ENCODE measurements at places on chromosomes 16 and 17. TPM values are rescaled to one million over a fixed set of nuclear protein-coding genes. Genes with fewer than 3 reads are reported as not detected.

DNA sequence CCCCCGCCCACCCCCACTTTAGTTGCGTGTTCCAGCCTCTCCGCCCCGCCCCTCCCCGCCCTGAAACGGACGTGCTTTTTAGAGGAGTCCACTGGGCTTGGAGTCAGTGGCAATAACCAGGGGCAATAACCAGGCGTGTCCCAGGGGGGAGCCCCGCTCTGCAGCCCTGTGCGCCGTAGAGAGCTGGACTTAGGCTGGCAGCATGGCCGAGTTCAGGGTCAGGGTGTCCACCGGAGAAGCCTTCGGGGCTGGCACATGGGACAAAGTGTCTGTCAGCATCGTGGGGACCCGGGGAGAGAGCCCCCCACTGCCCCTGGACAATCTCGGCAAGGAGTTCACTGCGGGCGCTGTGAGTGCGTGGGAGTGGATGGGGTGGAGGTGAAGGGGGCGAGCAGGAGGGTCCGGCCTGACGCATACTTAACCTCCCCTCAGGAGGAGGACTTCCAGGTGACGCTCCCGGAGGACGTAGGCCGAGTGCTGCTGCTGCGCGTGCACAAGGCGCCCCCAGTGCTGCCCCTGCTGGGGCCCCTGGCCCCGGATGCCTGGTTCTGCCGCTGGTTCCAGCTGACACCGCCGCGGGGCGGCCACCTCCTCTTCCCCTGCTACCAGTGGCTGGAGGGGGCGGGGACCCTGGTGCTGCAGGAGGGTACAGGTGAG lies at the start of gene ALOX15B:
ALOX15B (plus strand) TSS at position 106 of the 657 bp plus-strand sequence; CDS start at position 203, 97 bp downstream.
- H3K36me3 ChIP-seq: no peaks in the 10 kb centered on the region
- no peak within 1 kb of the TSS for H3K4me3 ChIP-seq
- H3K27me3 ChIP-seq: peaks cover 27% of the 10 kb centered on the region
- no peak within 1 kb of the TSS for H3K27ac ChIP-seq
- H3K4me1 ChIP-seq: no peaks in the 10 kb centered on the region

- H3K4me1 ChIP-seq: peaks cover 61% of the 10 kb centered on the region
- no peaks in the 10 kb centered on the region for H3K27me3 ChIP-seq
- no peaks in the 10 kb centered on the region for H3K36me3 ChIP-seq
- peak; percentile 90 for DNase-seq
- peak overlapping the region; percentile 90 for H3K27ac ChIP-seq
- H3K4me3 ChIP-seq: peak overlapping the region; percentile 28
Measured at GRCh38 chr17:74442670-74443515, 11.0 kb downstream of the GPRC5C start.

DNA sequence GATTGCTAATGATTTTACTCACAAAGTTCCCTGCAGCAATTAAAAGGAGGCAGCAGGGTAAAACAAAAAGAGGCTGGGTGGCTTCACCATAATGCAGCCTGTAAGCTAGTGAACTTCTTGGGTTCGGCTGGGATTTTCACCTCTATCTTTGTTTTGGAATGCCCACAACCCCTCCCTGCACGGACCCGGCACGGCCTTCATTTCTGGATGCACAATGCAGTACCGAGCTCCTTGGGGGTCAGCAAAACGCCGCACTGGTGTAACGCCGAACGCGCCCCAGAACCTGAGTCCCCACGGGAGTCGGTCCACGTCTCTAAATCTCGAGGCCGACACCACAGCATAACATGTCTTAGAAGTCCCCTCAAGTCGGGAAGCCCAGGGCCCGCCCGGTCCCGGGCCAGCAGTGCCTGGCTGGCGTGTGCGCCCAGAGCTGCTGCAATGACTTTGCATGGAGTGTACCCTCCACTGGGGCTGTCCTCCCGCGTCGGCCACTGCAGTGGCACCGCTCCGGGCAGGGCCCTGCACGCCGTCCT lies 759 bp downstream of the UBE2O start:
- H3K4me3 ChIP-seq: peak overlapping the region; percentile 89
- H3K27ac ChIP-seq: peak overlapping the region; percentile 84
- DNase-seq: no peak
- no peaks in the 10 kb centered on the region for H3K27me3 ChIP-seq
- H3K36me3 ChIP-seq: no peaks in the 10 kb centered on the region

- H3K4me3 ChIP-seq: no peak overlapping the region
- no peaks in the 10 kb centered on the region for H3K27me3 ChIP-seq
- no peaks in the 10 kb centered on the region for H3K36me3 ChIP-seq
- no peak for DNase-seq
- H3K4me1 ChIP-seq: no peaks in the 10 kb centered on the region
- H3K27ac ChIP-seq: no peak overlapping the region
Measured at GRCh38 chr17:14398766-14399165, 97.9 kb downstream of the HS3ST3B1 start.

GRCh38 chr17:68346448-68346847 lies 55.2 kb downstream of the ARSG start:
- no peaks in the 10 kb centered on the region for H3K36me3 ChIP-seq
- peak; percentile 47 for DNase-seq
- H3K27me3 ChIP-seq: no peaks in the 10 kb centered on the region
- H3K4me3 ChIP-seq: no peak overlapping the region

DNA sequence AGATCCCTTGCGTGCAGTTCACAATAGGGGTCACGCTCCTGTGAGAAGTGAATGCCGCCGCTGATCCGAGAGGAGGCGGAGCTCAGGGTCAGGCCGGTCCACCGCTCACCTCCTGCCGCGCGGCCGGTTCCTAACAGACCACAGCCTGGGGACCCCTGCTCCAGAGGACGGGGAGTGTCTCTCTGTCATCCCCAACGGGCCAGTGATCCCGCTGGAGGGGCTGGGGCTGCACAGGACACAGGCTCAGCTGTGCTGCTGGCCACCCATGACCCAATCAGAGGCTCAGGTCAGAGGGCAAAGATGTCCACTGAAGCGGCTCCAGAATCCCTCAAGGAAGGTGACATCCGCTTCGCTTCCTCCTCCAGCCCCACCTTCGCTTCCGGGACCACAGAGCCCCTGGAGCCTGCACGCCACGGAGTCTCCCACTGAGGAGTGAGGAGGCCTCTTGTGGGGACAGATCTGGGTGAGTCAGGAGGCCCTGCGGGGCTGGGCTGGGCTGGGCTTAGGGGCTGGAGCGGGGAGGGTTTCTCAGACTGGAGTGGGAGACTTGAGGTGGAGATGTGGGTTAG lies 115.4 kb downstream of the METRNL start:
- H3K27ac ChIP-seq: no peak overlapping the region
- H3K36me3 ChIP-seq: no peaks in the 10 kb centered on the region
- peaks cover 34% of the 10 kb centered on the region for H3K4me1 ChIP-seq
- H3K4me3 ChIP-seq: no peak overlapping the region
- peak; percentile 23 for DNase-seq

GRCh38 chr17:7047566-7047965 lies 3.7 kb upstream of the SLC16A11 start:
- peaks cover 30% of the 10 kb centered on the region for H3K4me1 ChIP-seq
- H3K27me3 ChIP-seq: peaks cover 14% of the 10 kb centered on the region
- no peaks in the 10 kb centered on the region for H3K36me3 ChIP-seq
- DNase-seq: no peak

Gene TLCD3B
- not detected for total RNA-seq

Gene CDH5
- total RNA-seq: 39.6 TPM

Gene TRPV3
- total RNA-seq: 1.7 TPM

Gene NPTX1
- total RNA-seq: not detected

All from heart left ventricle (tissue), 16 donors.